AG10803 (cell line): ENCODE measurements at places on chromosomes 1 and 21.

GRCh38 chr1:235945775-235946570, 79.3 kb upstream of the LYST start:
- no peak for DNase-seq

- DNase-seq, result no peak
These were observed 24.5 kb upstream of the PPP2R5A start for GRCh38 chr1:212260557-212261355.

- no peak for DNase-seq
These were observed 26.3 kb upstream of the PALMD start for GRCh38 chr1:99619583-99619982.

- DNase-seq, result no peak
These were observed 14.3 kb downstream of the KPNA6 start for GRCh38 chr1:32122151-32122550.
